T-cell (primary cell): ENCODE measurements at places on chromosomes 2 and 18. TPM values are rescaled to one million over a fixed set of nuclear protein-coding genes. Genes with fewer than 3 reads are reported as not detected.

DNA sequence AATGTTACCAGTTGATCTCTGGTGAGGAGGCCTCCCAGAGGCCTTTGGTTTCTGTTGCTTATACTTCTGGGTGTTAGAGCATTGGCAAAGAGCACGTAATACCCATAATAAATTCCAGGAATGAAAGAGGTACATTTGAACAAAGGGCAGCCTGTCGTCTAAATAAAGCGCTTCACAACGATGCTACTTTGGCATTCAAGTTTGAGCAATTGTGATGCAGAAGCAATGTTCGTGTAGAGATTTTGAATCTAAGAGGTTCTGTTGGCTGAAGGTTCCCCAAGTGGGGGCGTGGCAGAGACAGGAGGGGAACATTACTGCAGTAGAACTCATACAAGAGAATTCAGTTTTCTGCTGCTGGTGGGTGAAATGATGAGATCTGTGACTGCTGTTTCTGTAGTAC is 27.8 kb downstream of the ZNF532 start:
- peaks cover 12% of the 10 kb centered on the region for H3K27me3 ChIP-seq
- DNase-seq = no peak
- H3K4me1 ChIP-seq = peaks cover 8% of the 10 kb centered on the region
- no peaks in the 10 kb centered on the region for H3K36me3 ChIP-seq
- no peak overlapping the region for H3K27ac ChIP-seq

GRCh38 chr18:59871711-59872362 is 28.0 kb upstream of the PMAIP1 start:
- H3K27ac ChIP-seq = no peak overlapping the region
- DNase-seq = no peak
- H3K36me3 ChIP-seq = no peaks in the 10 kb centered on the region
- no peaks in the 10 kb centered on the region for H3K4me1 ChIP-seq
- H3K27me3 ChIP-seq = no peaks in the 10 kb centered on the region

DNA sequence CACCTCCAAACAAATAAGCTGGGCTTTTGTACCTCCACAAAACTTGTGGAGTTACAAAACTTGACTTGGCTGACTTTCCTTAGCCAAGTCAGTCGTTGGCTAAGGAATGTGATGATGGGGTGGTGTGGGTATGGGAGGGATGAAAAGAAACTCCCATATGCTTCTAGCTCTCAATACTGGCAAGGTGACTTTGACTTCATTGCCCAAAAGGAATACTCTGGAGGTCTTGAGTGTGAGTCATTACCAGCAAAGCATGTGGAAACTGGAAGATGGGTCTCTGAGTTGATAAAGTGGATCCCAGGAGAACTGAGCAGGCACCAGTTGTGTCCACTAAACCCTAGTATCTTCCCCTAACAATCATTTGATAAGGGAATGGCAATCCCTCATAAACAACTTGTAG is 226.7 kb downstream of the GULP1 start:
- DNase-seq = no peak
- no peaks in the 10 kb centered on the region for H3K27me3 ChIP-seq
- no peaks in the 10 kb centered on the region for H3K36me3 ChIP-seq

GRCh38 chr2:71965530-71965929 is 182.1 kb downstream of the CYP26B1 start:
- no peak overlapping the region for H3K4me3 ChIP-seq
- no peaks in the 10 kb centered on the region for H3K4me1 ChIP-seq

DNA sequence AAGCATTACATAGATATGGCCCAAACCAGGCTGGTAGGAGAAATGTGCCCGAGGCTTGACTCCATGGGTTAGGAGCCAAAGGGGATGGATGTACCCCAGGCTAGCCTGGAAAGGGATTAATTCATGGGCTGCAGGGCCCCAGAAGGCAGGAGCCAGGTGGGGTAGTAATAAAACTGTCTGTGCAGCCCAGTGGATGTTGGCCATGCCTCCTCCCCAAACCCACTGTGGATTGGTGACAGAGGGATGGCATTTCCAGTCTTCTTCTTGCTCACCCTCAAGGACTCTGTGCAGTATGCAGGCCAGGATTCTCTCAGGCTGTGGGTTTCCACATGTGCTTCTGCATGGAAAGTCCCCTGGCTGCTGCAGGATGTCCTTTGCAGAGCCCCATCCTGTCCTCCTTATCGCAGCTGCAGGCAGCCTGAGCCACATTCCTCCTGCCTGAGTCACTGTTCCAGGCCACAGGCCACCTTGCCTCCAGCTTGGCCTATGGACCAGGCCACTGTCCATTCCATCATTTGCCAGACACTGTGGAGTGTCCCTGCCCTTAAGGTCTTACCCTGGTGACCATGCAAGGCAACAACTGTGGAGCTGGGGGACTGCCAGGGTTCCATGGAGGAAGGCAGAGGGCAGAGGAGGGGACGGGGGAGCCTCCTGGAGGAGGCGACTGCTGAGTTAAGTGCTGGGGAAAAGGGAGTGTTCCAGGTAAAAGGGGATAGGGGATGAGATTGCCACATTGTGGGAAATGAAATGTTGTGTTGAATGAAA is 38.9 kb downstream of the INO80C start:
- no peaks in the 10 kb centered on the region for H3K27me3 ChIP-seq
- no peak for DNase-seq
- no peak overlapping the region for H3K27ac ChIP-seq
- H3K4me3 ChIP-seq = no peak overlapping the region
- no peaks in the 10 kb centered on the region for H3K36me3 ChIP-seq
- H3K4me1 ChIP-seq = peaks cover 4% of the 10 kb centered on the region

DNA sequence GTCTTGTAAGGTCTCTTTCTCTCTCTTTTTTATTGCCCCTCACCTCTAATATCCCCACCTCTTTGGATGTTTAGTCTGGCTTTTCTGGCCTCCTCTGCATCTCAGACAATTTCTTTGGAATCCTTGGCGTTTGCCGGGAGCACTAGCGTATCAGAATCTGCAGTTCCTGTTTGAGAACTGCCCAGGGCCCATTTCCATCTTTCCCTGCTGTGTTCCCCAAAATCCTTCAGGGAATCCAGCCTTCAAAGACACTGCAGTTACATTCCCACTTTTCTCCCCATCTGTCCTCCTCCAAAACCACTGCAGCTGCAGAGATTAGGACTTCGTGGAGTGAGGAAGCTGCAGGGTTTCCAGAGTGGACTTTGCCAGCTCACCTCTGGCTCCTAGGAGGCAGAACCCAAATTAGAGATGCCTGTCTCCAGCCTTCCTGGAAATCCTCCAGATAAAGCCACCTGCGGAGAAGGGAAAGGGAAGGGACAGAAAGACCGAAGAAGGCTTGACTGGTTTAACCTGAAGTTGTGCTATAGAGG is 2.7 kb downstream of the VSNL1 start:
- H3K4me3 ChIP-seq = no peak overlapping the region
- H3K27me3 ChIP-seq = peaks cover 22% of the 10 kb centered on the region
- DNase-seq = no peak
- no peaks in the 10 kb centered on the region for H3K36me3 ChIP-seq
- no peak overlapping the region for H3K27ac ChIP-seq
- H3K4me1 ChIP-seq = no peaks in the 10 kb centered on the region

DNA sequence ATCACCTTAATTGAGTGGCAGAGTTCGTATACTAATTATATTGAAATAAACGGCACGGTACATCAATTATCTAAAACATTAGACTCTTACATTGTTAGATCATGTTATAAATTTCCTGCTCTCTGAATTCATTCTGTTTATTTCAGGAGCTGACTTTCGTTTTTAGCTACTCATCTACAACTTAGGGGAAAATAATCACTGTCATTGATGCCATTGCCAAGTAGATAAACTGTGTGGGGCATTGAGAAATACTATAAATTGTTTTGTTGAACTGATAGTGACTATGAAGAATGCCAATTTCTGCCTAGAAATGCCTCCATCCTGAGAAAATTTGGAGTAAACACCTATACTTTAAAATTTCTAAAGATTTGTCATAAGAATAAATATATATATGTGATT is 17.5 kb downstream of the ABCB11 start:
- H3K4me1 ChIP-seq = no peaks in the 10 kb centered on the region
- no peak for DNase-seq
- H3K36me3 ChIP-seq = no peaks in the 10 kb centered on the region
- no peak overlapping the region for H3K4me3 ChIP-seq
- no peak overlapping the region for H3K27ac ChIP-seq
- H3K27me3 ChIP-seq = no peaks in the 10 kb centered on the region

GRCh38 chr2:154577390-154577789 is 121.1 kb upstream of the KCNJ3 start:
- H3K36me3 ChIP-seq = no peaks in the 10 kb centered on the region
- H3K27ac ChIP-seq = no peak overlapping the region
- no peak for DNase-seq
- H3K4me1 ChIP-seq = no peaks in the 10 kb centered on the region

DNA sequence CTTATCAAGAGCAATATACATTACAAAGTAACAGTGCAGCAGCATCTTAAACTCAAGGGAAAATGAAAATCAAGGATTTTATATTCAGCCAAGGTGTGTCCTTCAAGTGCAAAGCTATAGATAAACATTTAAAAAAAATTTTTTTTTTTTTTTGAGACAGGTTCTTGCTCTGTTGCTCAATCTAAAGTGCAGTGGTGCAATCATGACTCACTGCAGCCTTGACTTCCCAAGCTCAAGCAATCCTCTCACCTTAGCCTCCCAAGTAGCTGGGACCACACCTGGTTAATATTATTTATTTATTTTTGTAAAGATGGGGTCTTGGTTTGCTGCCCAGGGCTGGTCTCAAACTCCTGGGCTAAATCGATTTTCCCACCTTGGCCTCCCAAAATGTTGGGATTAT is 9.0 kb downstream of the CDKL4 start:
- no peaks in the 10 kb centered on the region for H3K36me3 ChIP-seq
- no peak overlapping the region for H3K27ac ChIP-seq
- no peaks in the 10 kb centered on the region for H3K4me1 ChIP-seq
- DNase-seq = no peak

- H3K4me1 ChIP-seq = no peaks in the 10 kb centered on the region
- no peaks in the 10 kb centered on the region for H3K27me3 ChIP-seq
- no peak overlapping the region for H3K27ac ChIP-seq
- H3K4me3 ChIP-seq = no peak overlapping the region
These were observed 380.4 kb upstream of the POU3F3 start for GRCh38 chr2:104473546-104473945.

DNA sequence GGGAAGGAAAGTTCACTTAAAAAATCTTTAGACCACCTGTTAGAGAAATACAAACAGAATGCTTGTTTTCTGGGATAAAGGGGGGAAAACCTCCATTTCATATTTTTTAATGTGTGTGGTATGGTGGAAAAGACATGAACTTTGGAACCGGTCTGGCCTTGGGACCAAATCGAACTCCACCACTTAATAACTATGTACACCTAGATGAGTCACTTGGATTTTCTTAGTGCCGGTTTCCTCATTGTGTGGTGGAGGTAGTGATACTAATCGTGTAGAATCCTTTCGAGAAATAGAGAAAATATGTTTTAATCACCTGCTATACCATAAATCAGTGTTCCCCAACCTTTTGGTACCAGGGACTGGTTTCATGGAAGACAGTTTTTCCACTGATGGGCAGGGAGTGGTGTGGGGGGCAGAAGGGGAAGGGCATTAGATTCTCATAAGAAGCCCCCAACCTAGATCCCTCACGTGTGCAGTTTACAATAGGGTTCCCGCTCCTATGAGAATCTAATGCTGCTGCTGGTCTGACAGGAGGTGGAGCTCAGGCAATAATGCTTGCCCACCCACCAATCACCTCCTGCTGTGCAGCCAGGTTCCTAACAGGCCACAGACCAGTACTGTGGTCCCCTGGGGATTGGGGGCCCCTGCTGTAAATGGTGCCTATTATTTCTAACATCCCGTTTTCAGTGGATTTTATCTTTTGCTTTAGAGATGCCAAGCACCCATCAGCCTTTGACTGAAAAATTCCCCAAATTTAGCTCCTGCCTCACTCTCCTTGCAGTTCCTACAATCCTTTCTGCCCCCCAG is 308.8 kb downstream of the PRKCE start:
- H3K4me1 ChIP-seq = peaks cover 9% of the 10 kb centered on the region
- no peak overlapping the region for H3K27ac ChIP-seq
- H3K36me3 ChIP-seq = no peaks in the 10 kb centered on the region
- no peaks in the 10 kb centered on the region for H3K27me3 ChIP-seq
- no peak overlapping the region for H3K4me3 ChIP-seq
- DNase-seq = no peak

GRCh38 chr2:104502901-104503300 is 351.0 kb upstream of the POU3F3 start:
- H3K36me3 ChIP-seq = no peaks in the 10 kb centered on the region
- no peaks in the 10 kb centered on the region for H3K27me3 ChIP-seq
- no peaks in the 10 kb centered on the region for H3K4me1 ChIP-seq
- no peak for DNase-seq

DNA sequence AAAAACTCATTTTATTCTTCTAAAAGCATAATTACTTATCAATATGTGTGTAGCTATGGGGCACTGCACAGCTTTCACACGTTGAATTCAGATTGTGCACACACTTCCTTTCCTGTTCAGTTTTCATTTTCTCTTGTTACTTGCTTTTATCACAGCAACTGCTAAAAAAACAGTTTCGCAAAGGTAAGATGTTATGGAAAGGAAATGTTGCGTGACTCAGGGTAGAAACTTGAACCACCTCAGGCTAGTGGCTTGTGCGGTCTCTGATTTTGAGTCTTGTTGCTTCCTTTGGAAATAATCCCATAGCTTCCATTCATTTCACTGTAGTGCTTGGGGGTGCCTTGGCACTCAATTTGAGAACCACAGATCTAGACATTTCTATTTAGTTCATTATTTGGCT is 171.9 kb downstream of the FMNL2 start:
- no peak overlapping the region for H3K4me3 ChIP-seq
- no peaks in the 10 kb centered on the region for H3K27me3 ChIP-seq
- no peaks in the 10 kb centered on the region for H3K4me1 ChIP-seq
- no peaks in the 10 kb centered on the region for H3K36me3 ChIP-seq
- DNase-seq = no peak

GRCh38 chr2:75894170-75894569 is 183.5 kb upstream of the GCFC2 start:
- no peaks in the 10 kb centered on the region for H3K4me1 ChIP-seq
- no peak overlapping the region for H3K27ac ChIP-seq
- no peak for DNase-seq
- H3K27me3 ChIP-seq = no peaks in the 10 kb centered on the region
- no peak overlapping the region for H3K4me3 ChIP-seq

- peaks cover 2% of the 10 kb centered on the region for H3K4me1 ChIP-seq
- H3K4me3 ChIP-seq = no peak overlapping the region
- no peak overlapping the region for H3K27ac ChIP-seq
These were observed 5.8 kb upstream of the DGUOK start for GRCh38 chr2:73920577-73921545.

The DPYSL5 gene
- total RNA-seq = not detected

The GALNT5 gene
- 0.23 TPM for total RNA-seq

The GNAL gene
- 0.18 TPM for total RNA-seq

The ZDBF2 gene
- total RNA-seq = 14.8 TPM

The PLCL1 gene
- 22.0 TPM for total RNA-seq

The IL37 gene
- not detected for total RNA-seq

The CD302 gene
- 1.0 TPM for total RNA-seq

The ZSCAN30 gene
- 19.6 TPM for total RNA-seq

The OXER1 gene
- not detected for total RNA-seq

The COL3A1 gene
- total RNA-seq = 0.79 TPM

The TTR gene
- total RNA-seq = 2.6 TPM

The RAD51AP2 gene
- total RNA-seq = not detected

The CPO gene
- not detected for total RNA-seq
